Activated CD4-positive, alpha-beta T cell treated with anti-CD3 and anti-CD28 coated beads, Interleukin-2, Interleukin-4, amounts not matched to agents 100 ng/mL and 50 ng/mL, durations not matched to agents 16 hours and 8 hours (primary cell): ENCODE measurements at places on chromosomes 11 and 22.

GRCh38 chr11:64305691-64306562, 603 bp downstream of the ESRRA start:
- DNase-seq: peak; percentile 79

- DNase-seq: no peak
Measured at GRCh38 chr22:35445933-35446332, 46.0 kb downstream of the MCM5 start.

DNA sequence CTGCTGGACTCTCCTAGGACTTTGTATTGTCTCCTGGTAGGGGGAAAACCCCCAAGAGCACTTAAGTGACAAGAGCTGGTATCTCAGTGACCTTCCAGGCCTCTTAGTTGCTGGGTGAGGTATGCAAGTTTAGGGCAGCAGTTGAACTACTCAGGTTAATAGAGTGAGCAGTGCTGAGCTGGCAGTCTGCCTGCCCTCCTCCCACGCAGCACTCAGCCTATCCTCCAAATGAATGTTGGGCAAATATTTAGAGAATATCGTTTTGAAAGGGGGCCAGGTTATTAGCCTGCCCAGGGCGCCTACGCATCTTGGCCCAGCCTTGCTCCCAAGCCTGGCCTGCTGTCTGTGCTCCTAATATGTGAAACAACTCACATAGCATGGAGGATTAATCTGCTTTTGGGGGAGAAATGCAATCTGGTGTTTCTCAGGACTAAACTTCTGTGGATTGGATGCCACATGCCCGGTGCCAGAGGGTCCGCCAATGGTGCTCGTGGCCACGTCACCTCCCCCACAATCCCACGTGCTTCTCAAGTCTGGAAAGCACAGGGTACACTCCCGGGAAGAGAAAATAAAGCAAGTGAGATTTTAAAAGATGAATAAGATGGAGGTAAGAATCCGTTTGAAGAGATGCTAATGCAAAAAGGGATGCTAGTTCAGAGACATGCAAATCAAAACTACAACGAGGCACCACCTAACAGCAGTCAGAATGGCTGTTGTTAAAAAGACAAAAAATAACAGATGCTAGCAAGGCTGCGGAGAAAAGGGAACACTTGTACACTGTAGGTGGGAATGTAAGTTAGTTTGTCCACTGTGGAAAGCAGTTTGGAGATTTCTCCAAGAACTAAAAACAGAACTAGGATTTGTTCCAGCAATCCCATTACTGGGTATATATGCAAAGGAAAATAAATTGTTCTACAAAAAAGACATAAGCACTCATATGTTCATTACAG, 67.7 kb downstream of the SPON1 start:
- DNase-seq: no peak

- DNase-seq: no peak
Measured at GRCh38 chr11:62876712-62877111, 4.0 kb upstream of the SLC3A2 start.

DNA sequence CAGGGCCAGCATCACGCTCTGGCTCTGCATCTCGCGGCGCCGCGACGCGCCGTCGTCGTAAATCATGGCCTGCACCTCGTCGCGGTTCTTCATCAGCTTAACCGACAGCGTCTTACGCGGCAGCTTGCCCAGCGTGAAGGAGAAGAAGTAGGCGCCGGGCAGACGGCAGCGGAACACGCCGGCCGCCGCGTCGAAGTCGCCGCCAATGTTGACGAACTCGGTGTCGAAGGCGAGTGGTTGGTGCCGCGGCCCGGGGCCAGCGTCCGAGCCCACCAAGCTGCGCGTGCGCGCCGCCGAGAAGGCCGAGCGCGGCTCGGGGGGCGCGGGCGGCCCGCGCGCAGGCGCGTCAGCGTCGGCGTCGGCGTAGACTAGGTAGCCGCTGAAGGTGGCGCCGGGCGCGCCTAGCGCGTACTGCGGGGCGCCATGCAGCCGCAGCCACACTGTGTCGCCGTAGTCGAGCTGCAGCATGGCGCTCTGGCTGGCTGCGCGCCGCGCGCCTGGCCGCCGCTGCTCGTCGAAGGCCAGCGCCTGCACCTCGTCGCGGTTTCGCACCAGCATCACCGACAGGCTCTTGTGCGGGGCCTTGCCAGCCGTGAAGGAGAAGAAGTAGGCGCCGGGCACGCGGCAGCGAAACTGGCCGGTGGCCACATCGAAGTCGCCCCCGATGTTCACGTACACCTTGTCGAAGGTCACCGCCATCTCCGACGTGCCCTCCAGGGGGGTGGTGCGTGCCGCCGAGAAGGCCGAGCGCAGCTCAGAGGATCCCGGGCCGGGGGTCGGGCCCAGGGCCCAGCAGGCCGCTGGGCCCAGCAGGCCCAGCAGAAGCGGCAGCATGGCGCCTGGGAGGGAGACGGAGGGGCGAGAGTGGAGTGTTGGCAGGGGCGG, 3.7 kb downstream of the FAM180B start:
- DNase-seq: no peak

DNA sequence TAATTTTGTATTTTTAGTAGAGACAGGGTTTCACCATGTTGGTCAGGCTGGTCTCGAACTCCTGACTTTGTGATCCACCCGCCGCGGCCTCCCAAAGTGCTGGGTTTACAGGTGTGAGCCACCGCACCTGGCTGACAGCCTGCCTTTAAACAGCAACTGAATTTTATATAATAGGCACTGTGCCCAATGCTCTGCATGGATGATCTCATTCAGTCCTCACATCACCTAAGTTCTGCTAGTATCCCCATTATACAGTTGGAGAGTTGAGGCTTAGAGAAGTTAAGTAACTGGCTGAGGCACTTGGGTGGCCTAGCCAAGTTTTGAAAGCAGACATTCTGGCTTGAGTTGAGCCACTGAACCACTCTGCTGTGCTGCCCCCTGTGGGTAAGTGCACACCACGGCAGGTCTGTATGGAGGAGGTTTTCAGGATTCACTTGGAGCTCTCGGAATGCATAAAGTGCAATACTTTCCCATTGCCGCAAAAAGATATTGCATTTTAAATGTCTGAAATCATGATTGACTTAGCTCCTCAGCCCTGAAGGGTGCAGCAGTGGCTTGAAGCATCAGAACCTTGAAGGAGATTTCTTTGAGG, 112.4 kb downstream of the LDLRAD3 start:
- DNase-seq: no peak

DNA sequence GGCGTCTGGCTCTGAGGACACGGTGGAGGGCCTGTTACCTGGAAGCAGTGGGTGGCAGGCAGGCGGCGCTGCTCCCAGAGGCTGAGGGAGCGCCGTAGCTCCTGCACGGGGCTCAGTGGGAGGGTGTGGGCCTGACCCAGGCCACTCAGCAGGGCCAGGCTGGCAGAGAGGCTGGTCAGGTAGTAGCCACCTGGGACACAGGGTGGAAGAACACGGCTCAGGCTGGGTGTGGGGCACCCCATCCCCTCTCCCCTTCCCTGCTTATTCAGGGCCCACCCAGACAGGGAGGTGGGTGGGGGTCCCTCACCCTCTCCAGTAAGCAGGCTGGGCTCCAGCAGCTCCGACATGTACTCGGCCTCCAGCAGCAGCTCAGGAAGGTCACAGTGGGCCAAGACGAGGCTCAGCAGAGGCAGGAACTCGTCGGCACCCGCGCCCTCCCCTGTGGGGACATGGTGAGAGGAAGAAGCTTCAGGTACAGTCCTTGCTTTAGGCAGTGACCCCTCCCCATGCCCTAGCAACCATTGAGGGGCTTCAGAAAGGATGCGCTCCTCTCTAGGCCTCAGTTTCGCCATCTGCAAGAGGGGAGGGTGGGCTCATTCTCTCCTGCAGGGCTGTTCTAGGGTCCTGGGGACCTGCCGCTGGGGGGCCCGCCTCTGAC, 2.9 kb downstream of the RIN1 start:
- DNase-seq: no peak

DNA sequence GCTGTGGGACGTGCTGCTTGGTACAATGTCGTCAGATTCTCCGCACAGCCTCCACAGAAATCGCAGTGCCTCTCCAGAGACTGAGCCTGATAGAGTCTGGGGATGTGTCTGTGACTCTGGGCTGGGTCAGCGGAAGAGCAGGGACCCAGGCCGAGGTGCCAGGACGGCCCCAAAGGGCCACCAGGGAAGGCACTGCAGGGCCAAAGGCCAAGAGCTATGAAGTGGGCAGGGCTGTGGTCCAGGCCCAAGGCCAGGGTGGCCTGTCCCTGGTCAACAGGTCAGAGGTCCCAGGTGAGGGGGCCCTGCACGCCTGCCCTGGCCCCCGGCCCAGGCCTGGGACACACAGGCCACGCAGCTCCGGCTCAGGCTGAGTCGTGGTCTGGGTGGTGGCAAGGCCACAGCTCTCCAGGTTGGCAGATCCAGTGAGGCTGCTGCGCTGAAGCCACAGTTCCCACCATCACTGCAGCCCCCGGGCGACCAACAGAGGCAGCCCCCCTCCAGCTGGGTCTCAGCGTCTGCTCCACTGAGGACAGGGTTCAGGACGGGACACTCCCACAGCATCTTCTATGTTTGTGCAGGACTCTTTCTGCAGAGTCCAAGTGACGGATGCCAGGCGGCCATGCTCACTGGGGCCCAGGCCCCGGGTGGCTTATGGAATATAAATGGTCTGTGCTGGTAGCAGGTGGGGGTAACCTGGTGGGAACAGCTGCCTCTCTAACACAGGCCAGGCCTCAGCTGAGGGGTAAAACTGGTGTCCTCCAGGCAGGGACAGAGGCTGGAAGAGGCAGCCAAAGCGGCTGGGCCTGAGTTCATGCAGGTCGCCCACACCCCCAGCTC, 4.8 kb upstream of the PIM3 start:
- DNase-seq: no peak

DNA sequence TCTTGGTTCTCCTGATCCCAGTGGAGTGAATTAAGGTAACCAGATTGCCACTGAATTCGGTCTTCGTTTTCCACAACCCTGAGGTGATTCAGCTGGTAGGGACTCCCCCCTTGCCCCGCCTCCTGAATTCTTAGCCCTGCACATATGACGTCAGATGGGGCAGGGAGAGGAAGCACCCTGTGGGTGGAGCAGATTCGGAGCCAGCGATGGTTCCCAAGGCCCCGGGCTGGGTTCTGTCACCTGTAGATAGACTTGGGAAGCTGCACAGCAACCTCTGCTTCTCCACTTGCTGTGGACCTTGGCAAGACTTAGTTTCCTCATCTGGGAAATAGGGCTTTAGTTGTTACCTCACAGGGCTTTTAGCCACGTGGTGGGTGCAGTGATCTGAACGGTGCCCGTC, 67.8 kb downstream of the CTTN start:
- DNase-seq: no peak

DNA sequence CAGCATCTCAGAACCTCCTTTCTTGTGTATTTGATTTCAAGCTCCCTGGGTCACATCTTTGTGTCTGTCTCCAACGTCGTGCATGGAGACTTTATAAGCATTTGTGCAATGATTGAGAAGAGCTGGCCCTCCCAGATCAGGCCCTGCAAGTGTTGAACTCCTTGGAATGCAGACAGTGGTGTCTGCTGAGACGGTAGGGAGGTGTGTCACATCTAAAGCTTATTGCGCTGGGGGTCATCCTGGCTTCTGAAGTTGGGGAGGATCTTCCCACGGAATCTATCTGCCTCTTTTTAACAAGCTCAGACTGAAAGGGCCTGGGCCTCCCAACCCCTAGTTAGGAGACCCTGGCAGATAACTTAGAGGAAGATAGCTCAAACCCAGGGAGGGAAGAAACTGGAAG, 6.7 kb downstream of the APLNR start:
- no peak for DNase-seq

- no peak for DNase-seq
Measured at GRCh38 chr22:37569009-37569920, 9.0 kb downstream of the CDC42EP1 start.

DNA sequence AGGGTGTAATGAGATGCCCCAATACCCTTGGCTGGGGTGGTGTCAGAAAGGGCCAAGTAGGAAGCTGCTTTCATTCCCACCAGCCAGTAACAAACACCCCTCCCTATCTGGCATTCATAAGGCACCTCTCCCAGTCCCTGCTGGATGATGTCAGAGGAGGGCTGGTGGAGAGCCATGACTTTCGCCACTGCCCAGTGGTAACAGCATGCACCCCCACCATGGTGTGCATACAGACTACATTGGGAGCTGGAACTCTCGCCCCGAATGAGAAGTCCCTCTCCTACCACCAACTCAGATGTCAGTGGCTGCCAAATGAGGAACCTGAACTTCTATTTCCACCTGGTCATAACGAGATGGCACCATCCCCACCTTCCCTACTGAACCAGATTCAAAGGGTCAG, 73.3 kb downstream of the SGSM3 start:
- DNase-seq: no peak

DNA sequence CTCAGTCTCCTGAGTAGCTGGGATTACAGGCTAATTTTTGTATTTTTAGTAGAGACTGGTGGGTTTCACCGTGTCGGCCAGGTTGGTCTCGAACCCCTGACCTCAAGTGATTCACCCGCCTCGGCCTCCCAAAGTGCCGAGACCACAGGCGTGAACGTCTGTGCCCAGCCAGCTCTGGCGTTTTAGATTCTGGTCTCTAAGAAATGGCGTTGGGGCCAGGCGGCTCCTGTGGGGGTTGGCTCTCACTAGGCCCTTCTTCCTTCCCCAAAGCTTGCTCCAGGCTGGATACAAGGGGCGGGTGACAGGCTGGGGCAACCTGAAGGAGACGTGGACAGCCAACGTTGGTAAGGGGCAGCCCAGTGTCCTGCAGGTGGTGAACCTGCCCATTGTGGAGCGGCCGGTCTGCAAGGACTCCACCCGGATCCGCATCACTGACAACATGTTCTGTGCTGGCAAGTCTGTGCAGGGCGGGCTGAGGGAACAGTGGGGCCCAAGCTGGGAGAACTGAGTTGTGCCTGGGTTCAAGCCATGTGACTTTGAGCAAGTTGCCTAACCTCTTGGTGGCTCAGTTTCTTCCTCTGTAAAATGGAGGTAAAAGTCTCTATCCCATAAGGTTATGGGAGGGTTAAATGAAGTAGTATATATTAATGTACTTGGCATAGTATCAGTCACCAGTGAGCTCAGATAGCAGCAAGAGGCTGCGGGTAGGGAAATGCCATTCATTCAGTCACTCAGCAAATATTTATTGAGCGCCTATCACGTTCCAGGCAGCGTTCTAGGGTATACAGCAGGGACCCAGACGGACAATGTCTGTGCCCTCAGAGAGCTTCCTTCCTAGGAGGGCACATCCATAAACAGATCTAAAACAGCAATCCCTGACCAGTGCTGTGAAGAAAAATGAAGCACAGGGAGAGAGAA, 10.4 kb downstream of the F2 start:
- no peak for DNase-seq

- no peak for DNase-seq
Measured at GRCh38 chr11:8252388-8252787, 11.3 kb downstream of the LMO1 start.

GRCh38 chr11:90476442-90477007, 253.7 kb upstream of the CHORDC1 start:
- peak; percentile 39 for DNase-seq

DNA sequence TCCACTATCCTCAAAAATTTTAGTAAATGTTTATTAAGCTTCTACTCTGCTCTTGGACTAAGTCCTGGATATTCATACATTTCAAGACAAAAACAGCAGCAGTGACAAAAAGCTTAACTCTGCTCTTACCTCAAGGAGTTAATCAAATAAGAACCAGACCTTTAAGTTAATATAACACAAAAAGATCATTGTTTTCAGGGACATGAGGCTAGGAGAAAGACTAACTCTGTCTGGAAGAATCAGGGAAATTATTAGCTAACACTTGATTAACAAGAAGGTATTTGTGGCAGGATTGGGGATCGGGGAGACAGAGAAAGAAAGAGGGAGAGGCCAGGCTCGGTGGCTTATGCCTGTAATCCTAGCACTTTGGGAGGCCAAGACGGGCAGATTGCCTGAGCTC, 74.4 kb downstream of the PPP2R1B start:
- DNase-seq: no peak

GRCh38 chr22:30968015-30968923, at the start of gene MORC2:
Gene MORC2, minus strand, starts transcription at chr22:30968774. Its CDS starts 885 bp downstream, at chr22:30967889.
- DNase-seq: no peak
